ENCODE measurements at places on chromosomes 12 and 14. TPM values are rescaled to one million over a fixed set of nuclear protein-coding genes. Genes with fewer than 3 reads are reported as not detected.

DNA sequence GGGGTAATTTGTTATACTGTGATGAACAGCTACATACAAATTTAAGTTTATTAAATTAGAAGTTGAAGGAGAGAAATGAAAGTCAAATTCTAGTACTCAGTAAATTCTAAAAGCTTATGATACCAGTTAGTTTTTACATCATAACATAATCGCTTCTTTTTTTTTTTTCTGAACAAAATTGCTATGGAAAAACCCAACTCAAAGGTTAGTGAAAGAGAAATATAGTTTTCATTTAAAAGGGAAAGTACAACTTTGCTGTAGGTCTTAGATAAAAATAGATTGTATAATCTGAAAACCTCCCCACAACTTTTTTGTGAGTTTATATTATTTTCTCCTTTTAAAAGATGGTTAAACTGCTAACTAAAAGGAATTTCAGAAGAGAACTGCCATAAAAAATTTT lies 53.7 kb upstream of the LRRK2 start:
- no peak for DNase-seq

Gene NKX2-1
- not detected for total RNA-seq

Gene CACNA1C
- total RNA-seq: 1.7 TPM

Gene NRL
- 1.6 TPM for total RNA-seq

- DNase-seq: no peak
Measured at GRCh38 chr14:77599889-77600288, 16.5 kb downstream of the SPTLC2 start.

DNA sequence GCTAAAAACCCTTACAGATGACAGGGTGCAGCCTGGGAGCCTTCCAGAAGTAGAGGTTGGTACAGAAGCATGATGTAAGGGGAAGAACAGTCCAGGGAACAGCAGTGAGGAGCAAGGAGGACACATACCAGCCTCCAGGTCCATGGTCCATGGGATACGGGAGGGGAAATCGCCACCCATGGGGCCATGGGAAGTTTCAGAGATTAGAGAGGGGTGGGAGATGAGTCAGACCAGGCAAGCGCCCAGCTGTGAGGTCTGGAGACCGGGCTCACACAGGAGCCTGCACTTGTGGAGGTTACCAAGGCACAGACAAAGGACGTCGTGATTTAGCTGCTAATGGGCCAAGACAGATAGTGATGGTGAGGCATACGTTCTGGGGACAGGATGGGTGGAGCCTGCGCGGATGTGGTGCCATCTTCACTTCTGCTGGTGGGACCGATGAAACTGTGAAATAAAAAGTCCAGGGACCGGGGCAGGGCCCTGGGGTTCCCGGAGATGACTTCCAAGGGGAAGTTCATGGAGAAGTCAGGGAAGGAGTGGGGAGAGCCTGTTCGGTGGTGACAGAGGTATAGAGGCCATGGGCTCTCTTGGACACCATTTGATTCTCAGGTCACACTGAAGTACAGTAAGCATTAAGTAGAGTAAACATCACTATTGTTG lies 17.7 kb upstream of the LRP1-AS start:
- no peak for DNase-seq

- DNase-seq: no peak
Measured at GRCh38 chr12:15240898-15241297, 19.7 kb upstream of the RERG start.

GRCh38 chr12:28936221-28936620 lies 212.9 kb upstream of the FAR2 start:
- DNase-seq: no peak

Gene C14orf132
- 17.6 TPM for total RNA-seq

Gene NANOG
- total RNA-seq: 330 TPM

DNA sequence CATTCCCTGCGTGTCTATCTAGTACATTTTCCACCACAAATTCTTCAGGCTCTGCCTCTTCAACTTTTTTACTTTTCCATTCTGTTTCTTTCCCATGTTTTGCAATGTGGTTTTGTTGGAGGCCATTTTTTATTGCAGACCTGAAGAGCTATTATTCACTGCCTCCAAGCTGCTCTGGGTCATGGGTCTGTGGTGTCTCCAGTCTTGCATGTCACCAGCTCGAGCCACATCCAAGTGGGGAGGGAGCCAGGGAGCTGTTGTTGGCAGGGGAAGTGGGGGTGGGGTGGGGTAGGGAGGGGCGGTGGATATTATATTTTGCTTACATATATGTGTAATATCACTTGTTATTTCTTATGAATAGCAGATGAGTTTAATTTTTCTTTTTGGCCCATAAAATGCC lies 69.1 kb downstream of the VEZT start:
- DNase-seq: no peak

GRCh38 chr14:100362311-100362927 lies 39.3 kb downstream of the SLC25A47 start:
- no peak for DNase-seq

Gene TMEM229B
- total RNA-seq: 0.69 TPM

Gene CD4
- total RNA-seq: 2.7 TPM

Gene ANO4
- total RNA-seq: 2.6 TPM

Gene NDRG2
- total RNA-seq: 30.1 TPM

DNA sequence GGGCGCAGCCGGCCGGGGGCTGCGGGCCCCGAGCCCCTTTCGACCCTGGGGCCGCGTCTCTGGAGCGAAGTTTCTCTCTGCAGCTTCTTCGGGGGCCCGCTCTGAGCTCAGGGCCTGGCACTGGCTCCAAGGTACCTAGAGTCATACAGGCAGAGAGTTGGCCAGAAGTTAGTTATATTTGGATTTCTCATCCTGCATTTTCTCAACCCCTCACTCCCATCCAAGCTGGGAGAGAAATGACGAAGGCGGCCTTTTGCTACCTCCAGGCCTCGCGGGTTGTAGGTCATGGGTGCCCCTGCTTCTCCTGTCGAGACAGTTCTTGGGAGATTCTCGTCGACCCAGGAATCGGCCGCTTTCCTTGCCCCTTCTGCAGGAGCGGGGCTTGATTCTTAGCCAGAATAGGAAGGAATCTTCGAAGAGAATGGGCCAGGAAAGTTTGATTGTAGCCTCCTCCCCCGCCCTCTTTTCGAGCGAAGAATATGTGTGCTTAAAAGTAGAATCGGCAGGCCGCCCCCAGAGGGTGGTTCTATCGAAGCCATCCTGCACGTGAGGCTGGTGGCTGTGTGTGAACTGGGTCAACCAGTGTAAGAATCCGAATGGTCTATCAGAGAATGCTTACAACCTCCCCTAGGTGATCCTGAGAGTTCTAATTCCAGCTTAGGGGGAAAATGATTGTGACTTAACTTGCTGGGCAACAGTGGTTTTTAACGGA lies 785 bp downstream of the MLEC start:
- DNase-seq: peak; percentile 28
